ENCODE measurements at places on chromosomes 7 and 10.

DNA sequence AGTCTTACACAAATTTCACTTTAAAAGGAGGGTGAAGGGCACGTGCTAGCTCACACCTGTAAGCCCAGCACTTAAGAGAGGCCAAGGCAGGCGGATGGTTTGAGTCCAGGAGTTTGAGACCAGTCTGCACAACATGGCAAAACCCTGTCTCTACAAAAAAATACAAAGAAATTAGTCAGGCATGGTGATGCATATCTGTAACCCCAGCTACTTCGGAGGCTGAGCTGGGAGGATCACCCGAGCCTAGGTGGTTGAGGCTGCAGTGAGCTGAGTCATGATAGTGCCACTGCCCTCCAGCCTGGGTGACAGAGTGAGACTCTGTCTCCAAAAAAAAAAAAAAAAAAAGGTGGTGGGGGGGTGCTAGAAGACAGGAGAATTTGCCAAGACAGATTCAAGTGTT is 237.3 kb upstream of the KLF14 start:
- no peak for DNase-seq

DNA sequence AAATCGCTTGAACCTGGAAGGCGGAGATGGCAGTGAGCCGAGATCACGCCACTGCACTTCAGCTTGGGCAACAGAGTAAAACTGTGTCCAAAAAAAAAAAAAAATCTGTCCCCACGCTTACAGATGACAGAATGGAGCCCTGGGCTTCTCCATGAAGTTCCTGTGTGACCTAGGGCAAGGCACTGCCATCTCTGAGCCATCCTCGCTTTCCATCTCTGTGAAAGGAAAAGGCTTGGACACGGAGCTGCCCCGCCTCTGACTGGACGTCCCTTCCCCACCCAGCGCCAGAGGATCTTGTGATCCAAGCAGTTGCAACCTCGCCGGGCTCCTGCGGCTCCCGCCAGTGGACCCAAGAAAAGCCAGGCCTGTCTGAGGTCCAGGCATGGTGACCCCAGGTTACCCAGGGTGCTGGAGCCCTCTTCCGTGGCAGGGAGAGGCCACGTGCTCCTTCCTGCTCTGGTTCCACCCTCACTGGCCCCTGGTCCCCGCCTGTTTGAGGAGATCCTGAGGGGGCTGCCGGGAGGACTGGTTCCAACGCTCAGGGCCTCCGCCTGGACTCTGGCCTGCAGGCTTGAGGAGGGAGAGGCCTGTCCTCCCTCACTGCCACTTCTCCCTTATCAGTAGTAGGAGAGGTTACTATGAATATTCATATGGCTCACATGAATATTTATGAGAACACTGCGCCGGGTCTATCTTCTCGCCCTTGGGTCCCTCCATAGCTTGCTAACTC is 25.6 kb upstream of the ELFN1 start:
- DNase-seq = no peak

GRCh38 chr7:155756322-155756721 is 55.9 kb downstream of the SHH start:
- no peak for DNase-seq

DNA sequence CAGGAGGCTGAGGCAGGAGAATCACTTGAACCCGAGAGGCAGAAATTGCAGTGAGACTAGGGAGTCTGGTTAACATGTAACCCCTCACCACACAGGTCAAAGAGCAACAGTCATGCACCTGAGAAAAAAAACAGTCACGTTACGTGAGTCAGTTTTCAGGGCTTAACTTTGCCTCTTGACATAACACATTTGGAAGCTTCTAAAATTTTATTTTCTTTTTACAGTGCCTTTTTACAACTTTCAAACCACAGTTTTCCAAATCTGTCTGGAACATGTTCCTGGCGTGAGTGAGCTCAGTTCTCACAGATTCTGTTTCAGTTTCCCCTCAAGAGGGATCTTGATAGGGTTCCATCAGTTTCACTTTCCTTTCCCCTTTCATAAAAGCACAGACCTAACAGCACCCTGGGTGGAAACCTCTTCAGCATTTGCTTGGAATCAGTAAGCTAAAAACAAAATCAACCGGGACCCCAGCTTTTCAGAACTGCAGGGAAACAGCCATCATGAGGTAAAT is 4.4 kb downstream of the IFIT3 start:
- peak; percentile 71 for DNase-seq

DNA sequence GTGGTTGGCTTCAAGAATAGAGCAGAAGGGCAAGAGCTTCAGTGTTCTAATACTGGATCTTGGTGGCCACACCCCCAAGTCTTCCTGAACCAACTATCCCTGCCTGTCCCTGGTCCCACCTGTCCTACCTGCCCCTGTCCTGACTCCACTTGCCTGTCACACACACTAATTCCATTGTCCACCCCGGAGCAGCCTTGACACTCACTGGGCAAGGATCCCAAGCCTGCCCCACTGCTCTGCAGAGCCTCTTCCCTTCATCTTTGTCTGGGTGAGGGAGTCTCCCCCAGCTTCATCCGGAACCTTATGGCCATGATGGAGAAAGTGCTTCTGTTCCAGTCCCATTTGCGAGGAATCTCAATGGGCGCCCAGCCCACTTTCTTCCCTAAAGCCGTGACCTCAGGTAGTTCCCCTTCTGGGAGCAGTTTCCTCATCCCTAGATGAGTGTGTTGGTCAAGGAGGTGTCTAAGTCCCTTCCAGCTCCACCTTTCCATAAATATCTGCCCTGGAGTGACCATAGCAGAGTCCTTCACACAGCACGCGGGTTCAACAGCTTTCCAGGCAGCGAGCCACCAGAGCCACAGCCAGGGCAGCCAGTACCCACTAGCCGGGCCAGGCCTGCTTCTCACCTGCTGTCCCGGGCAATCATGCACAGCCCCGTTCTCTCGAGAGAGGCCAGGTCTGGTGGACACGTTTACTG is 61.5 kb downstream of the VIPR2 start:
- no peak for DNase-seq

- no peak for DNase-seq
Observed at GRCh38 chr10:24481241-24481640, 242.4 kb downstream of the ARHGAP21 start.

DNA sequence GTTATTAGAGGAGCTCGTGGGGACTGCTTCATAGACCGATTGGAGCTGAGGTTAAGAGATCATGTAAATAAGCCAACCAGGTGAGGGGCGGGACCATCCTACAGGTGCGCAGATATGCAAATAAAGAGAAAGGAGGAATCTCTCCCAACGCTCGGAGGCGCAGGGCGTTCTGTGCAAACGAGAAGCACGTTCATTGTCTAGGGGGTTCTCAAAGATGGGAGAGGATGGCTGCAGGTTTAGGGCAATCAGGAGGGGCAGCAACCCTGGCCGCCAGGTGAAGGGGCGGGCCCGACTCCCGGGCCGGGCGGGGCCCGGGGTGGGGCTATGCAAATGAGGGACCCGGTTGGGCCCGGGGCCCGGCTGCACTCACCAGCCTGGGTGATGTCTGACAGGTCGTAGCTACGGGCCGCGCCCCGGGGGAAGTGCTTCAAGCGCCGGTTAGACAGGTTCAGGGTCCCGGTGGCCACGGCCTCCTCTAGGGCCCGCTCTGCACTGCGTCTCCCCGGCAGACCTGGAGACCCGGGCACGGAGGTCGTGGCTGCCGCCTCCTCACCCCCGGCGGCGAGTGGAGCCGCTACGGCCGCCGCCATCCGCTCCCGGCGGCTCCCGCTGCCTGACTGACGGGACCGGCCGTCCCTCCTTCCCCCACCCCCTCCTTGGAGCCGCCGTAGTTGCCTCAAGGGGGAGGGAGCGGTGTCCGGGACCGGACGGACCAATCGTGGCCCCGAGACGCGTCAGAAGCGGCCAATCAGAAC is at the start of gene LRCH4:
Gene LRCH4, minus strand, starts transcription at position 619 of the 755 bp plus-strand sequence. Its CDS starts 29 bp downstream, at position 590.
- DNase-seq = no peak

- DNase-seq = peak; percentile 79
Observed at GRCh38 chr7:29839302-29839701, 33.0 kb downstream of the WIPF3 start.

- DNase-seq = no peak
Observed at GRCh38 chr10:28285816-28286215, 17.0 kb downstream of the MPP7 start.

- no peak for DNase-seq
Observed at GRCh38 chr10:116833986-116834985, 15.0 kb upstream of the ENO4 start.

DNA sequence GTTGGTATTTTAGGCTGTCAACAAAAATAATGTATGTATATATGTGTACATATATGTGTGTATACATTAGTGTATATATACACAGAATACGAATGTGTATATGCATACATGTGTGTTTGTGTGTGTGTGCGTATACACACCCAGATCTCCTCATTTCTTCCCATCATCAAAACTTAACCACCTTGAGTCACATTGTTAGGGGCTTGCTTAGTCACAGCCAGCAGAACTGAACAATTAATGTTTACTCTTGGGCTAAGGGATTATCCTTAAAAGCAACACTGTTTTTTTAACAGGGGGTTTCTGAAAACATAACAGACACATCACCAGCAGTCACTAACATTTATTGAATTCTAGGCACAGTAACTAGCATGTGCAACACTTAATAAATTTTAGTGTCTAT is 83.0 kb upstream of the ASAH2 start:
- no peak for DNase-seq

GRCh38 chr10:102334101-102334500 is 61.4 kb upstream of the NFKB2 start:
- peak; percentile 39 for DNase-seq

DNA sequence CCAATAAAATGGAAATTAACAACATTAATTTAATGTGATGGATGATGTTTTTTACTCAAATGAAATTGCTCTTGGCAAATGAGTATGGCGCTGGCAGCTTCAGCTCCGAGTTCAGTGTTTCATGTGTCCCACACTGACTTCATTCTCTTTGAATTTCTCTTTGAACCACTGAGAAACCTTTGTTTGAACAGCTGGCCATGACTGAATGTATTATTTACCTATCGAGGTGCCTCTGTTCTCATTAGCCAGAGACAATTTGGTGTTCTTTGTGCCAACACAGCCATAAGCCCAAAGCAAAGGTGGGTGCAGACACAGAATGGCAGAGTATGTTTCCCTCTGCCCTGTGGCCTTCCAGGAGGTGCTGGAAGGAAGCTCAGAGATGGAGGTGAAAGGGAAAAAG is 42.1 kb downstream of the TMEM178B start:
- DNase-seq = no peak

DNA sequence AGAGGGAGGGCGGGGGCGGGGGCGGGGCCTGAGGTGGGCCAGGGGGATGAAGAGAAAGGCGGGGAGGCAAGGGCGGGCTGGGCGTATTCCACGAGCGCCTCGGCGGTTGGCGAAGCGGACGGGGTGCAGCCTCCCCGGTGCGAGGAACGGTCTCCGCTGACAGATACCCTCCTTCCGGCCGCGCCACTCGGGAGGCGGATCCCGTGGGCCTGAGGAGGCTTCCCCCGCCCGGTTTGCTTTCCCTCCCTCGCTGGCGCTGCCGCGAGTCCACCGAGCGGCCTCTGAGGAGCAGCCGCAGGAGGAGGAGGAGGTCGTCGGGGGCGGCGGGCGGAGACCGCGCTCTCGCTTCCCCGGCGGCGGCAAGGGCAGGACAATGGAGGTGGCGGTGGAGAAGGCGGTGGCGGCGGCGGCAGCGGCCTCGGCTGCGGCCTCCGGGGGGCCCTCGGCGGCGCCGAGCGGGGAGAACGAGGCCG is at the start of gene TRIM24:
Gene TRIM24, plus strand, starts transcription at position 84 of the 473 bp plus-strand sequence. Its CDS starts 290 bp downstream, at position 374.
- DNase-seq = no peak

DNA sequence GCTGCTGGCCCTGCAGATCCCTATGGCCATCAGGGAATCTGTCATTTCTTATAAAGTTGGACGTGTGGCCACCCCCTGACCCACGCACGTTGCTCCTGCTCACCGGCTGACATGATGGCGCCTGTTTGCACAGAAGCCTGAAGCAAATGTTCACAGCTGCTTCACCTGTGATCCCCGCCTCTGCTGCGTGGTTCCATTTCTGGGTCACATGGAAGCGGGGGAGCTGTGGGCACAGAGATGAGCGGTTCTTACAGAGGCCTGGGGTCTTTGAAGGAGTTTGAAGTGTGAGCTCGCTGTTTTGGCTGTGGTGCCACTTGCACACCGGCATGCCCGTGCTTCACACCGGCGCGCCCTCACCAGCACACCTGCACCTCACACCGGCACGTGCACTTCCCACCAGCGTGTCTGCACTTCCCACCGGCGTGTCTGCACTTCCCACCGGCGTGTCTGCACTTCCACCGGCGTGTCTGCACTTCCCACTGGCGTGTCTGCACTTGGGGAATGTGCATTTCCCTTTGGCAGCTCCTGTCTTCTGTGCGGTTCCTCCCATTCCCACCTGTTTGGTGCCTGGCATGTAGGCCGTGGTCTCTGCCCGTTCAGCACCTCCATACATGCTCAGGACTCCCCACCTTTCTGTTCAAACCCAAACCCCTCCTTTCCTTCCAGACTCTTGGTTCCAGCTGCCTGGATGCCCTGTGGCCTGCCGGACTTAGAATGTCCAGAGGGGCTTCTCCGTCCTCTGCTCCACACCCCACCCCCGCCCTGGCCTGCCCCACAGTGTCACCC is 86.7 kb downstream of the INPP5A start:
- no peak for DNase-seq

DNA sequence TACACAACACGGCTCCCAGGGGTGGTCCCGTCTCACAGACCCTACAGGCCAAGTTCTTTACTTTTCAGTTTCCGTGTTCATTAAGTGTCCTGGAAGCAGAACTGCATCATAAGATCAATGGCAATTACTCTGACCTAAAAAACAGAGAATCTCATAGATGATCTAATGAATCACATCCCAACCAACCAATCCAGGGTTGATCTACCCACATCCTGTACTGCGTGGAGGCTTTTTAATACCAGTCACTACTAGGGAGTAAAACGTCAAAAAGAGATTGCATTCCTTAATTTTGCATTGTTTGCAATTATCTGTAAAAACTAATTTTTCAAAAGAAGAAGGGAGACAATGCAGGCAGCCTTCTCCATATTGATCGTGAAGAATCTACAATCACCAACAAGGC is 72.6 kb downstream of the PARD3 start:
- no peak for DNase-seq

DNA sequence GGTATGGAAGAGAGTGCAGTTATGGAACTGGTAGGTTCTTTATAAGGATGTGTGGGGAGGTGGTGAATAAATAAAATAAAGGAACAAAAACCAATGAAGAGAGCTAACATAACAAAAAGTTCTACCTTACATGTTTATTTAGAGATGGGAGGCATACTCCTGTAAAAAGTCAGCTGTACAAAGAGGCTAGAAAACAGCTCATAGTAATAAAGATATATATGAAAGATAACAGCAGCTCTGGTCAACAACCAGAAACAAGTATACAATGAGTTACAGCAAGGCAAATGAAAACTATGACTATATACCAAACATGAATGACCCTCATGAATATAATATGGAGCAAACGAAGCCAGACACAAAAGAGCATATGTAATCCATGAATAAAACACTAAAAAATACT is 62.0 kb downstream of the FAM13C start:
- no peak for DNase-seq

GRCh38 chr10:120702032-120702431 is 149.1 kb upstream of the WDR11 start:
- no peak for DNase-seq

All from AG10803 (cell line).